Hindlimb muscle (tissue), 1 donor: ENCODE measurements at places on chromosomes 16 and 17. TPM values are rescaled to one million over a fixed set of nuclear protein-coding genes. Genes with fewer than 3 reads are reported as not detected.

DNA sequence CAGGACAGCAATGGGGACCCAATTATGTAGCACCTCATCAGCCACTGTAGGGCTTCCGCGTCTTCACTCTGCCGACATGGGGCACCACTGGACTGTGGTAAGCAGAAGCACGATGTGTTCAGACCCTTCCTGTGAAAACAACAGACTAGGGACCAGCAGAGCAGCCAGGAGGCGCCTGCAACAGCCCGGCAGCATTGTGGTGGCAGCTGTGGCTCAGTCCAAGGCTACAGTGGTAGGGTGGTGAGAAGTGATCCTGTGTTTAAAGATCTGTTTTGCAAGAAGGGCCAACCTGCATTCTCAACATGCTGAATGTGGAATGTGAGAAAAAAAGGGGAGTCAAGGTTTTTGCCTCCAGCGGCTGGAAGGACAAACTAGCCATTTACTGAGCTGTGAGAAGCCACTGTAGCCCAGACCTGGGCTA, 80.8 kb downstream of the GAS7 start:
- DNase-seq = no peak

- DNase-seq = no peak
Measured at GRCh38 chr16:85650135-85650843, 37.2 kb downstream of the GSE1 start.

GRCh38 chr17:56880571-56880970, 33.3 kb downstream of the TRIM25 start:
- no peak for DNase-seq

DNA sequence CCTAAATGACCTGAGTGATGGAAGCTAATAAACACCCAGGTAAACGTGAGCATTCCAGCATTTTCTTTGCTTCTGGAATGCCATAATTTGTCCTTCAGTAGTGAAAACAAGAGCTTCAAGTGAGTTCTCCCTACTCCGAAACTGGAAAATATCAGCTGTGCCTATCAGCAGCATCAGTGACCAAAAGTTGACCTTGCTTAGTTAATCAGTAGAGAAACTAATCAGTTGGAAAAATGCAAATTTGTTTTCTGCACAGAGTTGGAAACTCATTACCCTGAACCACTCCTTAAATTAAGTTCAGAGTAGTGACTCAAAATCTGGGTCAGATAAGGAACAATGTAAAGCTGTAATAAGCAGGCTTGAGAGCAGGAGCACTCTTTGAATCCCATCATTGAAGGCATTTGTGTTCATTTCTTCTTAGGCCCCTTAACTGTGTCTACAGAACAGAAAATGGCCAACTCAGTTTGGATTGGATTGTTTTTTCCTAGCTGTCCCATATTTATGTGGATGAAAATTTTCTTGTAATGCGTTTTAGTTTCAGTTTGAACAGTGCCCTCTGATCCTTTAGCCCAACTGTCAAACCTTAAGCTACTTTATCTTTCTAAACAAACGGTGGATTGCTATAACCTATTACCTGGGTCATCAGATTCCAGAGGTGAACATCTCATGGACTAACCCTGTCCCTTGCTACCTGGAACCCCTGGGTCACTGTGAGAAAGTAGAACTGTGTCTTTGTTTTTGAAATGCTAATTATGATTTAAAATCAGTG, 290.4 kb downstream of the TOX3 start:
- DNase-seq = no peak

DNA sequence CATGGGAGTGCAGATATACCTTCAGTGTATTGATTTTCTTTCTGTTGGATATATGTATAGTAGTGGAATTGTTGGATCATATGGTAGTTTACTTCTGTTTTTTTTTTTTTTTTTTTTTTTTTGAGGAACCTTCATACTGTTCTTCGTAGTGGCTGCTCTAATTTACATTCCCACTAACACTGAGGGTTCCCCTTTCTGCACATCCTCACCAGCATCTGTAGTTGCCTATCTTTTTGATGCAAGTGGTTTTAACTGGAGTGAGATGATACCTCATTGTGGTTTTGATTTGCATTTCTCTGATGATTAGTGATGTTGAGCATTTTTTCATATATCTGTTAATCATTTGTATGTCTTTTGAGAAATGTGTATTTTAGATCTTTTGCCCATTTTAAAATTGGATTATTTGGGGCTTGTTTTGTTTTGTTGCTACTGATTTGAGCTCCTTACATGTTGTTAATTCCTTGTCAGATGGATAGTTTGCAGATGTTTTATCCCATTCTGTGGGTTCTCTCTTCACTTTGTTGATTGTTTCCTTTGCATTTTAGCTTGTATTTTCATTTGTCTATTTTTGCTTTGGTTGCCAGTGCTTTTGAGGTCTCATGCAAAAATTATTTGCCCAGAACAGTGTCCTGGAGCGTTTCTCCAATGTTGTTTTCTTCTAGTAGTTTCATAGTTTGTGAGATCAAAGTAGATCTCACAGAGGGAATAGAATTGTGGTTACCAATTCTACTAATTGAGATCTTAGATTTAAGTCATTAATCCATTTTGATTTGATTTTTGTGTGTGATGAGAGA, 25.0 kb upstream of the BCAS3 start:
- no peak for DNase-seq

- no peak for DNase-seq
Measured at GRCh38 chr17:80955078-80955477, 36.6 kb upstream of the CHMP6 start.

GRCh38 chr17:48491527-48492273, 39.1 kb downstream of the HOXB1 start:
- no peak for DNase-seq

GRCh38 chr16:29710227-29711219, 31.5 kb downstream of the QPRT start:
- DNase-seq = peak; percentile 52

- DNase-seq = no peak
Measured at GRCh38 chr16:30104090-30104489, 8.1 kb upstream of the YPEL3 start.

DNA sequence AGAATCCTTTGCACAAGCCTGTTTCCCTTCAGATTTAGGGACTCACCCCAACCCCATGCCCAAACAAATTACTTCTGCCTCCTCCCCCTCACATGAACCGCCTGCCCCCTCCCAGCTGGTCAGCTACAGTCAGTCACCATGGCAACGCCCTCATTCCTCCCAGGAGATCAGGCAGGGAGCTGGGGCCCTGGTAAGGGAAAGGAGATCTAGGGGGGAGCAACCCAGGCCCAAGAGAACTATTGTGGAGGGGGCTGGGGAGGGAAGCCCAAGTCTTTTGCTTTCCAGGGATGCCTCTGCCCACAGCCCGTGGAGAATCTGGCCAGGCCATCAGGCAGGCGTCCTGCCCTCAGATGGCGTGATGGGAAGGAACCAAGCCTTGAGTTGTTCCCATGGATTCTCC, 2.8 kb downstream of the FAM171A2 start:
- DNase-seq = no peak

GRCh38 chr16:15055141-15056053, 477 bp downstream of the NTAN1 start:
- peak; percentile 43 for DNase-seq

GRCh38 chr16:83356266-83356665, 451.5 kb upstream of the HSBP1 start:
- DNase-seq = no peak

GRCh38 chr17:72502371-72503341, 381.8 kb downstream of the SOX9 start:
- no peak for DNase-seq

DNA sequence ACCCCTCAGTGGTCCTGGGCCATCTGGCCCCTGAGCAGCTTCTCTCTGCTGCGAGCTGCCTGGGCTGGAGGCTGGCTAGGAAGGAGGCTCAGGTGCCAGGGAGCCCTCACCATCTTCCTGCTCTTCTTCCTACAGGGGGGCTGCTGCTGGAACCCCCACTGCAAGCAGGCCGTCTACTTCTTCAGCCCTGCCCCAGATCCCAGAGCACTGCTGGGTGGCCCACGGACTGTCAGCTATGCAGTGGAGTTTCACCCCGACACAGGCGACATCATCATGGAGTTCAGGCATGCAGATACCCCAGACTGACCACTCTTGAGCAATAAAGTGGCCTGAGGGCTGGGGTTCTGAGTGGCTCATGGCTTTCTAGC, 46.1 kb downstream of the PRMT7 start:
- DNase-seq = no peak

DNA sequence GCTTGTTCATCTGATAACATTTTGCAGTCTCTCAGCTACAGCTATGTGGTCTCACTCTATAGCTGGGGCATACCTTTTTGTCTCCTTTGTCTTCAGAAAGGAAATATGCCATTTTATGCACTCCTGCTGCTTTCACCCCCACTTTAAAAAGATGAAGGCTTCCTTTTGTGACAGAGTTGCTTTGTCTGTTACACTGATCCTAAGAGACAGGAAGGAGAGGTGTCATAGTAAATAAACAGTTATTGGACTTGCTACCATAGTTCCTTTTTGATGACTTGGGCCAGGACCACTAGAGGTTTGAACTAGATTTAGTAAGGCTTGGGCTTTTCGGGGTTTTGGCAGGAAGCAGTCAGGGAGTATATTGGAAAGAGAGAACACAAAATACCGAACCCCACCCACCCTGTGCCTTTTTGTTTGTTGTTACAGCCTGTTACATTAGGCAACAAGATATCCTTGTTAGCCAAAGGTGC, 1.8 kb upstream of the METTL9 start:
- no peak for DNase-seq

DNA sequence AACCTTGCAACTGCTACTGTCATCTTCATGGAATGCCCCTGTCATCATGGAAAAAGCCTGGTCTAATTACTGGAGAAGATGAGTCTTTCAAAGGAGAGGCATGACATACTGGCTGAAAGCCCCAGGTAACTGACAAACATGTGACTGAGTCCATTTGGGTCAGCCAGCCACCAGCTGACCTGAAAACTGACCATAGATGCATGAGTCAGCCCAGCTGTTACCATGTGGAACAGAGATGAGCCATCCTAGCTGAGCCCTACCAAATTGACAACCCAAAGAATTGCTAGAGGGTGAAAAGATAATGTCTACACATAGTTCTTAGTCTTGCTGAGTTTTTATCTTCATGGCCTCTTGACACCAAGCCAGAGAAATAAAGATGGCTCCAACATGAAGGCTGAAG, 311.8 kb downstream of the UTP18 start:
- no peak for DNase-seq

GRCh38 chr17:57138956-57139576, 54.0 kb downstream of the AKAP1 start:
- DNase-seq = no peak

DNA sequence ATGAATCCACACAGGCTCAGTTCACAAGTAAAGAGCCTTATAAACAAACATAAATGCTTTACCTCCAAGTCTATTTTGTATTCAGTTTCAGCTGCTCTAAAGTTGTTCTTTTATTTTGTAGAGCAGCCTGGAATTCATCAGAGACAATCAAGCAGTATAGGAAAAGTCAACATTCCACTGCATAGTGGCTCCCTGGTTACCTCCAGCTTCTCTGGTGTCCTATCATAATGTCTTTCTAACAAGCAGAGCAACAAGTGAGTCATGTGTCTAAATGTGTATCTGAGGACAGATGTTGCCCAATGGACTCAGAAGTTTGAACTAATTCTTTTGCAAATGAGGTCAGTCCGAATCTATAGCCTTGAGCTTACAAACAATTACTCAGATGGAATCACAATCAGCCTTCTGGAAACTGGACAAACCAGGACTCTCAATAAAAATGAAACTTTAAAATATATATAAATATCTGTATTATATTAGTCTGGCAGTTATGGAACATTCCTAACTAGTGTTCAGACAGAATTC, 292.0 kb upstream of the TOM1L1 start:
- peak; percentile 15 for DNase-seq

The TAT gene
- polyA plus RNA-seq = not detected

The STAT5B gene
- polyA plus RNA-seq = 45.6 TPM

The TBC1D3 gene
- 0.34 TPM for polyA plus RNA-seq

The CCDC78 gene
- polyA plus RNA-seq = 1.4 TPM

The INCA1 gene
- polyA plus RNA-seq = 4.9 TPM

The DRC3 gene
- 8.3 TPM for polyA plus RNA-seq

The SMARCE1 gene
- polyA plus RNA-seq = 113 TPM

The ZKSCAN2 gene
- 5.8 TPM for polyA plus RNA-seq

The ABI3 gene
- 6.7 TPM for polyA plus RNA-seq

The KRT20 gene
- not detected for polyA plus RNA-seq

The OSGIN1 gene
- 0.53 TPM for polyA plus RNA-seq
